ENCODE measurements at places on chromosomes 12 and 14.
A peak's percentile ranks its signal among the peaks of the same experiment; 100 is the strongest.

- DNase-seq: no peak
These were observed 94.3 kb upstream of the EIF5 start for GRCh38 chr14:103239751-103240150.

GRCh38 chr14:60350366-60350720 is 101.3 kb downstream of the PPM1A start:
- no peak for DNase-seq

- DNase-seq: peak; percentile 30
These were observed 768 bp downstream of the PTPN11 start for GRCh38 chr12:112419297-112420133.

- DNase-seq: no peak
These were observed 21.7 kb downstream of the FOXA1 start for GRCh38 chr14:37573356-37573755.

DNA sequence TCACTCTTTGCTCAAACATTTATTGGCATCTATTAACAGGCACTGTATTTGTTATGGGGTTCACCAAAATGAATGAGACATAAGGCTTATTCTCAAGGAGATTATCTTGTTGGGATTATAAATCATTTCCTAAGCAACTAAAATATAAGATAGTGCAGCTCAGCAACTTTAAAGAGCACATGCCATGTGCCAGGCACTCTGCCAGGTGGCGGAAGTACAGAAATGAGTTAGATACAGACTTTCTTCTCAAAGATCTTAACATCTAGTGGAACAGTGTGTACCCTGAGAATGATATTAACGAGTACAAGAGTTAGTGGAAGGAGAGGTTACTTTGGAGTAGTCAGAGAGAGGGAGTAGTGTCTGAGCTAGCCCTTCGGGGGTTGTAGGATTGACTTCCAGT is 28.4 kb upstream of the TOMM20L start:
- DNase-seq: no peak

GRCh38 chr14:24814944-24815343 is 181.0 kb upstream of the GZMB start:
- DNase-seq: no peak

GRCh38 chr14:74223016-74223415 is 16.2 kb upstream of the VSX2 start:
- DNase-seq: no peak

DNA sequence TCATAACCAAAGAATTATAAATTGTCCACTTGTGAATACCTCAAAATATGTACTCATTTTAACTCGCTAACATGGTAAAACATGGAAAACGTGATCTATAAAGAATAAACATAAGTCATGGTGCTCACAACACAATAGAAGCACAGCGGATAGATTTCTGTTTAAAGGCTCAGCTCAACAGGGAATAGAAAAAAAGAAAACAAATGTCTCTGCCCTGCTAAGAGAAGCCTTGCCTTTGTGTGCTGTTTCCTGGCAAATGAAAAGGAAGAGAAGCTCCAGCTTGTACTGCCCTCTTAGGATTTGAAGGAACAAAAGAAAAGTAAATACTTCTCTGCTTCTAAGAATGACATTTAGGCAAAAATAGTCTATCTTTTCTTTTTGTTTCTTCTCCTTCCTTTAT is 121.0 kb upstream of the KRR1 start:
- no peak for DNase-seq

DNA sequence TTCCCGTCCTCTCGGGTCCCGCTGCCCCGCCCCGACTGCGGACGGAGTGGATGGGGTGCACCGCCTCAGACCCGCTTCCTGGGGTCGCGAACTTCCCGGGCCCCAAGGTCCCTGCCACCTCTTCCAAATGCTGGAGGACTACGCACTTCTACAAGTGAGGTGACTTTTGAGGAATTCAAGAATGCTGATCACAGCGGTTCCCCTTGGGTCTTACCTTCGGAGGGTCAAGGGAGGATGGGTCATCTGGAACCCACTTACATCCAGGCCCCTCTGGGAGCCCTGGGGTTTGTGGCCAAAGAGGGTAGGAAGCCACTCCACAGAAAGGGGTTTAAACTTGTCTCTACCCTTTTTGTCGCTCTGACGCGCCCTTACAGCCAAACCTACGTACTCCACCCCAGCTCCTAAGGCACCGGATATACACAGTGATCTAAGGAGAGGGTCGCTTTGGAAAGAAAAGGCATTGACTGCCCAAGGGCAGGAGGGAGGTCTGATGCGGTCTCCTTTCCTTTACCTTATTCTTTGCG is 532 bp upstream of the PRKD1 start:
- DNase-seq: no peak

- DNase-seq: no peak
These were observed 52.4 kb upstream of the CDKN3 start for GRCh38 chr14:54344445-54344844.

DNA sequence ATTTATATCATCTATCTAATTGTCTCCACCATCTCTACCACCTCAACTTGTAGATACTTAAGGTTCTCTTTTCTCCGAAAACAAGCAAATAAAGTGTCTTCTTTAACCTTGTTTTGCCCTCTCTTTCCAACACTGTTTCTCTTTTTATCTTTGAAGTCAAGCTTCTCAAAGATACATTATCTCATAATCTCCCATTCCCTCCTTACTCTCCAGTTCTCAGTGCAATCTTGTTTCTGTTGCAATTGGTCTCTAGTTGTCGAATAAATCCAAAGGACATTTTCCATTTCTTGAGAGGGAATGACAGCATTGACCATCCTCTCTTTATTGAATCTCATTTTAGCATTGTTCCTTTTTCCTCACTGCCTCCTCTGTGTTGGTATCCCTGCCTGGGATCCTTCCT is 383.3 kb downstream of the SOX5 start:
- DNase-seq: no peak

DNA sequence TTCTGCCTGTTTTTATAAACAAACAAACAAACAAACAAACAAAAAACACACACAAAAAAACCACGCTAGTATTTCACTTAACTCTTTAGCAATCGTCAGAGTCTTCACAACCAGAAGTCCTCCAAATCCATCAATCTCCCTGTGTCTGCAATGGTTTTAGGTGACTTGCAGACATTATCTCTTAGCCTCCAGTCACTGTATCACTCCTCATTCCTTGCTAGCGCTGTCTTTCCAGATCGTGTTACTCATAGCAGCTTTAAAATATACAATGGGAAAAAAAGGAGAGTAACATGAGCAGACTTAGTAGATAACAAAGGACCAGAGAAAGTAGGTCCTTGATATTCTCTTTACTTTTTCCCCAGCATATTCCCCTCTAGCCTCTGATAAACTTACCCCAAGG is 15.5 kb upstream of the ETNK1 start:
- no peak for DNase-seq

DNA sequence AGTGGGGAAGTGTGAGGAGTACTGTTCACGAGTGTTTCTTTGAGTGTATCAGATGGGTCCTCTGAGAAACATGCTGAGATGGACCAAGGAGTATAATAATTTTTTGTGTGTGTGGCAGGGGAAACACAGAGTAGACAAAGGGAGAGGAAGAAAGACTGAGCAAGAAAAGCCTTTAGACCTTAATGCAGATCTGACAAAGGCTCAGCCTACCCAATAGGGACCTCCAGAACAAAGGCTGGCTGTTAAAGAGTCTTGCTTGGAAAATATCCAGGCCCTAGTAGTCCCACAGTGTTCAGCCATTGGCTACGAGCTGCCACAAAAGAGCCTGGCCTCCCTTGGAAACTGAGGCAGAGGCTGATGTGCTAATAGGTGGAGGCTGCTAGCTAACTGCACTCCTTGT is 13.5 kb downstream of the COQ5 start:
- DNase-seq: no peak

- no peak for DNase-seq
These were observed 4.3 kb downstream of the SLC2A14 start for GRCh38 chr12:7868391-7868790.

GRCh38 chr12:121227294-121227693 is 17.4 kb downstream of the P2RX4 start:
- DNase-seq: no peak

GRCh38 chr14:96168581-96168980 is 36.1 kb upstream of the BDKRB2 start:
- no peak for DNase-seq

Data from stimulated activated CD4-positive, alpha-beta T cell treated with anti-CD3 and anti-CD28 coated beads, Interleukin-4, amount 100 ng/mL, for 48 hours (primary cell).